AG09319 (cell line): ENCODE measurements at places on chromosomes 5 and 9.

GRCh38 chr5:1008451-1009358 is at the start of gene NKD2:
TSS of gene NKD2 (plus strand) at chr5:1008802. CDS start at chr5:1009058, 256 bp downstream.
- DNase-seq, result no peak

DNA sequence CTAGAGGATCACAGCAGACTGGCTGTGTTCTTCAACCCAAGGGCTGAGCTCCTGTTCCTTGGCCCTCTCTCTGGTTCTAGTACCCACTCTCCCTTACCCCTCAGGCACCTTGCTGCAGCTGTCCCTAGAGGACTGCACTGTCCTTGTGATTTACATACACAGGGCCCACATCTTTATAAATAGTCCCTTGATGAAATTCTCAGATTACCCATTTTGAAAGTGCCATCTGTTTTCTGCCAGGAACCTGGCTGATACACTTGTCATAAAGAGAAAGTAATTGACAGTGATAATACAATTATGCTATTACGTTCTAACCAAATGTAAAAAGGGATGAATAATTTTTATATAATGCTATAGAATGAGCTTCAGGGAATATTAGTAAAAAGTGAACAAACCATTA is 16.5 kb upstream of the SPARC start:
- no peak for DNase-seq

DNA sequence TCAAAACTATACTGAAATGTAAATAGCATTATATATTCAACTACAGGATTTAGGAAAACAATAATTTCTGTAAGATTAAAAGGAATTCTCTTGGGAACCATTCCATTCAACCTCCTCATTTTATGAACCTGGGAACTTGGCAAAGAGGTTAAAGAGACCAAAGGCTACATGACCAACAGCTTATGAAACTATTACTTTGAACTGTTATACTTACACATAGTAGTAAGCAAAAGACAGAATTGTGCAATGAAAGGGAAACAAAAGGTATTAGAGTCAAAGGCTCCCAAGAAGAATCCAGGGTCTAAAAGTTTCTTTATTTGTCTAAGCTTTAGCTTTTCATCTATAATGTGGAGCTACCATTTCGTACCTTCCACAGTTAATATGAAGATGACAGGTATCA is 7.2 kb downstream of the C9orf72 start:
- DNase-seq, result no peak

GRCh38 chr5:16065831-16066230 is 113.8 kb downstream of the MARCHF11 start:
- DNase-seq, result no peak

DNA sequence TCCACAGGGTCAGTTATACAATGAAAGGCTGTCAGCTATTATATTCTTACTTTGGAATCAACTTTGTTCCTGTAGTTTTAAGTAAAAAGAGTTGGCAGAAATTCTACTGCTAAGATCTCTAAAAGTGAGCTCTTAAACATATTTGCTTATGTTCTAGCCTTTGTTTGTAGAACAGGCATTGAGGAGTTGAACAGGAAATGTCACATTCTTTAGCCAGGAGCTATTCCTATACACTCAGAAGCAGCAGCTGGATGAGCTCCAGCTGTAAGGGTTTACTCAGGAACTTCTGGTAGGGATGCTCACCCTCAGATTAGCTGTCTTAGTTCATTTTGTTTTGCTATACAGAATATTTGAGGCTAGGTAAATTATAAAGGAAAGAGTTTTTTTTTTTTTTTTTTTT is 22.4 kb upstream of the SPINK14 start:
- no peak for DNase-seq

- no peak for DNase-seq
These were observed 1116.7 kb upstream of the SEMA6A start for GRCh38 chr5:117691081-117691870.

- no peak for DNase-seq
These were observed 7.4 kb upstream of the FAT2 start for GRCh38 chr5:151598549-151598948.

DNA sequence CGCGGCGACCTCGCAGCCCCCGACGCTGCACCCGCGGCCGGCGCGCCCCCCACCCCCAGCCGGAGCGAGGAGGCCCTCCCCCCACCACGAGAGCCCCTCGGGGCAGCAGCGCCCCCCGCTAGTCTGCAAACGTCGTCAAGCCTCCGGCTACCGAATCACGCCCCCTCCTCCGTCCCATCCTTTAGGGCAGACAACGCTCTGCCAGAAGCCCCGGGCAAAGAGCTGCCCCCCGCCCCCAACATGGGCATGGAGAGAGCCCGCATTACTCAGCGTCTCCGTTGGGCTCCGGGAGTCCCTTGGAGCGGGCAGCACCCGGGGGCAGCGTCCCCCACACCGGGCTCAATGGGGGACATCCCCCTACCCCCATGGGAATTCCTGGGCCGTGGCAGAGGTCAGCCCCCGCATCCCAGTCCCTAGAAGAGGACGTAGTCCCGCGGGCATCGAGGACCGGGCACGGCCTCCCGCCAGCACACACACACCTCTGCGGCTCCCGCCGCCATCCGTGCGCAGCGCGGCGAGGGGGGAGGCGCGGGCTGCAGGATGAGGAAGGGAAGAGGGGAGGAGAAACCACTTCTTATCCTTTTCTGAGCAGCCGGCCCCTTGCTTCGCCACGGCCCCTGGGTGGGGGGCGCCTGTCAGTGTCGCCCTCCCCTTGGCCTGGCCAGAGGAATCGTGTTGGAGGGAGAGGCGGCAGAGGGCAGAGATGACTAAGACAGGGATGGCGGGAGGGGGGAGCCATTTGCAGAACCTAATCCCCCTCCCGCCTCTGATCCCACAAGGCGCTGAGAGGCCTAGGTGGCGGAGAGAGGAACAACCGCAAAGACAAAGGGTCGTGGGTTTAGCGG is 750 bp downstream of the DNM1 start:
- no peak for DNase-seq

GRCh38 chr5:118679264-118679940 is 308.9 kb downstream of the DTWD2 start:
- no peak for DNase-seq
